ENCODE measurements at places on chromosomes 5 and 9. TPM values are rescaled to one million over a fixed set of nuclear protein-coding genes. Genes with fewer than 3 reads are reported as not detected.
A peak's percentile ranks its signal among the peaks of the same experiment; 100 is the strongest.

ARSK gene
- 12.6 TPM for total RNA-seq

FAM53C gene
- total RNA-seq = 26.6 TPM

ENHO gene
- 2.0 TPM for total RNA-seq

DNA sequence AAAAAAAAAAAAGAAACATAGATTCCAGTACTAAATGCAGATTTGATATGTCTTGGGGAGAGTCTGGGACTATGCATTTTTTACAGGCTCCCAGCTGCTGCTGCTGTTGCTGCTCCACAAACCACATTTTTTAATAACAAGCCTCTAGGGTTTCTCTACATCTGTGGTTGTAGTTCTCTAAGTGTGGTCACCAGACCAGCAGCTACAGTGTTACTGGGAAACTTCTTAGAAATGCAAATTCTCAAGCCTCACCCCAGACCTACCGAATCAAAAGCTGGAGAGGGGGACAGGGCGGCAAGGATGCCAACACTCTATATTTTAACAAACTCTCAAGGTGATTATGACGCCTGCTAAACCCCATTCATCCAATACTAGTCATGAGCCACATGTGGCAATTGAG lies 293.4 kb upstream of the PTGER4 start:
- no peaks in the 10 kb centered on the region for H3K27me3 ChIP-seq
- peak; percentile 43 for DNase-seq
- peak overlapping the region; percentile 89 for H3K27ac ChIP-seq
- peaks cover 50% of the 10 kb centered on the region for H3K4me1 ChIP-seq
- H3K36me3 ChIP-seq = no peaks in the 10 kb centered on the region

DNA sequence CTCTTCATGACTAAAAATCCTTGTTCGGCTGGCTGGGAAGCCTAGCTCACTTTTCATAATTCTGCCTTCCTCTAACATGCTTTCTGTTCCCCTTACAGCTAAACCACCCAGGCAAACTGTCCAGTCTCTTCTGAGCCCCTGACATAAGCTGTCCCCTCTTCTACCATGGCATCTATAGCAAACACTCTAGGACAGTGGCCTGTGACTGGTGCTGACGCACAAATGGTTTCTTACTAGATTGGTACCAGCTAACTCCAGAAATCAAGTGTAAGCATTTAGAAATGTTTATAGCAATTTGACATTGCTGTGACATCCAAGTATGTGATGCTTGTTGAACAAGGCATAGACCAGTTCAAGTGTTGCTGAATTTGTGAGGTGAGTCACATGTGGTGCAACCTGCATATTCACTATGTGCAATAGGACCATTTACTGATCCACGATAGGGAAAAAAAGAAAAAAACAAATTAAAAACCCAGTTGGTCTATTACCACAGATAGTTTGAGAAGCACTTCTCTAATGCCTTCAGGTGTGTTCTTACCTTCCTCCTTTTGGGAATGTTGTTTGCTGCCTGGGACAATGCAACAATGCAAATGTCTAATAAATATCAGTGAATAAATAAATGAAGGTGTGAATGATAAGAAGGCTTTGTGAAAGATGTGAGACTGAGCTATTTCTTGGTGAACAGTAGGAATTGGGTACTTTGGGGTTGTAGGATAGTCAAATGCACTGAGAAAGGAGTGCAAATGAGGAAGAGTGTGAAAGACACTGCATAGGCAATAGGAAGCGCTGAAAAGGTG lies 22.4 kb downstream of the ELOVL7 start:
- no peak overlapping the region for H3K4me3 ChIP-seq
- no peaks in the 10 kb centered on the region for H3K27me3 ChIP-seq
- H3K4me1 ChIP-seq = no peaks in the 10 kb centered on the region
- no peak overlapping the region for H3K27ac ChIP-seq

GRCh38 chr5:113771483-113771882 lies 258.0 kb downstream of the YTHDC2 start:
- H3K4me1 ChIP-seq = no peaks in the 10 kb centered on the region
- no peak overlapping the region for H3K27ac ChIP-seq
- H3K36me3 ChIP-seq = no peaks in the 10 kb centered on the region
- no peaks in the 10 kb centered on the region for H3K27me3 ChIP-seq

DNA sequence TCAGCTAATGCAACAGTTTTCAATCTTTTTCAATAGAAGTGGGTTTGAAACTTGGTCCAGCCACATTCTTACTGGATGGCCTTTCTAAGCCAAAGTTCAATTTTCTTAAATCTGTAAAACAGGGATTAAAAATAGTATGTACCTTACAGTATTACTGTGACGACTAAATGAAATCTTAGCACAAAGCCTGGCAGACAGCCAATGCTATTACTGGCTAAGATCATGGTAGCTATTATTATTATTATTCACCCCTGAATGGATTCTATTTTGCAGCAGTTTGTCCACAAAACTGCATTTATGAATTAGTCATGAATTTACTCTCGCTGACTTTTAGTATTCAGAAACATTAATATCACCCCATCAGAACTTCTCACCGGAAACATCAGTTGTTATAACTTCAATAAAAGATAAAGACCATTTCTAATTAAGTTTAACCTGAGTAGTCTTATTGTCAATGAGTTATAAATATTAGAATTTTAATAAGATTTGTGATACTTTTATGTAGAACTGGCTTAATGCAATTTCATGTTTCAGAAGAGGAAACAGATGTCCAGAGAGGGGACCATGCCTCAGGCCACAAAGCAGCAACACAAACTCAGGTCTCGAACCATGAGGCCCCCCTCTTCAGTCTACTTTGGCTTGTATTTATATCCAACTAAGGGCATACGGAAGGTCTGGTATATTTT lies 468.2 kb downstream of the ARHGEF28 start:
- peaks cover 30% of the 10 kb centered on the region for H3K4me1 ChIP-seq
- DNase-seq = peak; percentile 42
- H3K27me3 ChIP-seq = no peaks in the 10 kb centered on the region
- no peaks in the 10 kb centered on the region for H3K36me3 ChIP-seq
- no peak overlapping the region for H3K4me3 ChIP-seq

Data from PC-3 (cell line).